ENCODE measurements at places on chromosomes 1 and 21.

DNA sequence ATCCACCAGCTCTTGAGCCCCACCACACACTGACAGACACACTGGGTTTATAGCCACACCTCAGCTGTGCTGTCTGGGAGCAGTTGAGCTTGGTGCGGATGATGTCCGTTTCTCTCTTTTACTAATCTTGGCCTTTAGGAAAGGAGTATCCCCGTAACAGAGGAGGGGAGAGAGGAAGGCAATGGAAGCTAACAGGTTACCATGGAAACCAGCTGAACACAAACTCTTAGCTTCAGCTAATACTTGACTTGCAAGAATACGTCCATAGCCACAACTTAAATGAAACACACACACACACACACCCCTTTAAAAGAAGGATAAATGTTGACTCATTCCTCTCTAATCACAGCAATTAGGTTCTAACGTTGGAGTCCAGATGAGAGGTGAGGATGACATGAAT, 28.0 kb upstream of the LRRN2 start:
- DNase-seq: no peak

DNA sequence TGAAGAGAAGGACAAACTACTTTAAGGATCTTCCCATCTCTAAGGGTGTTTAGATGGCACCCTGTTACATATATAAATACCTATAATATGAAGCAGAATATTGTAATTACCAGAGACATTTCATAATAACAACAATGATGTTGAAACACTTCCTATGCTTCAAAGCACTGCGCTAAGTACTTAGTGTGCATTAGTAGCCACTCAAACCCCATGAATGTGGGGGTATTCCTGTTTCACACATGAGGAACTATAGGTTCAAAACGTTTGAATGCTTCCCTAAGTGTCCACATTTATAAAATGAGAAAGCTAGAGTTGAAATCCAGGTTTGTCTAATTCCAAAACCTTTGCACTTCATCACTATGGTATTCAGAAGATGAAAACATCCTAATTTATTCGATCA, 18.5 kb upstream of the OR10J5 start:
- no peak for DNase-seq

DNA sequence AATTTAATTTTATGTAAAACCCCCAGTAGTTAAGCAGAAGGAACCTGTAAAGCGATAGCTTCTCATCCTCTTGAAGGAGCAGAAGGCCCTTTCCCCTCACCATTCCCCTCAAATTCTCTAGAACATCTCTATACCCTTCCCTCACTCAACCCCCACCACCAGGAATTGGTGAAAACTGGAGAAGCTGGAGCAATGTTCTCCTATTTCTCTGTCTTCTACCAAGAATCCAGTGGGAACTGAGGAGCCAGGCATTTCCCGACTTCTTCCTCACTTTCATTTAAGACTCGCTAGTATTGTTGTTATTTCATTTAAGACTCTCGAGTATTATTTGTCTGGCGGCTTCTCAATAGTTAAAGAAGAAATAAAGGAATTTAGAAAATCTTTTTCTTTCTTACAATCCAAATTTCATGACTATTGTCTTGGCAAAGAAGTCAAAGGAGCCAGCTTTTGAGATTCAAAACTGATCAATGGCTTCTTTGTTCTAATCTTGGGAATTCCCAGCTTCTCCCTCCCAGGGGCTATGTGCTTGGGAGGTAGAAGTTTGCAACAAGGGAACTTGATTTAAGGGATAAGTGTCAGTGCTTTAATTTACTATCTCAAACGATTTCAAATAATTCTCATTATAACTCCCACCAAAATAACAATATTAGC, 253.3 kb upstream of the ADGRL2 start:
- no peak for DNase-seq

DNA sequence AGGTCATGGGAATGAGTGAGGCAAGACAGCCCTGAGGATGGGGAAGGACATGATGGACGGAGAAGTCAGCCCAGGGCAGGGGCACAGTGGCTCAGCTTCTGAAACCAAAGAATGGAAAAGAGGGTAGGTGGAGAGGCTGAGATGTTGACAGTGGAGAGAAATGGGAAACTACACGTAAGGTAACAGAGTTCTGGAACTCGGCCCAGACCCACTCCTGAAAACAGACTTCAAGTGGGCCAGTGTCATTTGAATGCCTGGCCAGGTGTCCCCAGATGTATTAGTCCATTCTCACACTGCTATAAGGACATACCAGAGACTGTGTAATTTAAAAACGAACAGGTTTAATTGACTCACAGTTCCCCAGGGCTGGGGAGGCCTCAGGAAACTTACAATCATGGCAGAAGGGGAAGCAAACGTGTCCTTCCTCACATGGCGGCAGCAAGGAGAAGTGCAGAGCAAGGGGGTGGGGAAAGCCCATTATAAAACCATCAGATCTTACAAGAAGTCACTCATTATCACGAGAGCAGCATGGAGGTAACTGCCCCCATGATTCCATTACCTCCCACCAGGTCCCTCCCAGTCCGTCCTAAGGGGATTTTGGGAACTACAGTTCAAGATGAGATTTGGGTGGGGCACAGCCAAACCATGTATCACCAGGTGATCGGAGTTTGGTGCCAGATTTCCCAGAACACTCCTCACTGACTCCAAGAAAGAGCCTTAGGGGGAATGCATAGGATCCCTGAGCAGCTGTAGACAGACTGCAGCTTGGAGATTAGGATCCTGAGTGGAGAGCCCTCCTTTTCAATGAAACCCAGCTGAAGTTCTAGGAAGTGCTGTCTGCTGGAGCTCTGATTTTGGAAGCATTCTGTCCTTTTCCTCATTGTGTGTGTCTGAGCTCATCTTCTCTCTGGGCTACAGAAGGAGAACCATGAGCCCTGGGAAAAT, 40.3 kb downstream of the FHAD1 start:
- no peak for DNase-seq

- DNase-seq: no peak
Measured at GRCh38 chr1:208933984-208934525, 649.5 kb upstream of the CAMK1G start.

- DNase-seq: peak; percentile 68
Measured at GRCh38 chr1:109790735-109791494, 27.2 kb upstream of the EPS8L3 start.

GRCh38 chr1:43241413-43241836, 28.4 kb upstream of the TMEM125 start:
- no peak for DNase-seq

GRCh38 chr1:81287411-81288080, 513.2 kb upstream of the ADGRL2 start:
- no peak for DNase-seq

GRCh38 chr1:76491737-76492136, 375.5 kb upstream of the ST6GALNAC5 start:
- DNase-seq: no peak

DNA sequence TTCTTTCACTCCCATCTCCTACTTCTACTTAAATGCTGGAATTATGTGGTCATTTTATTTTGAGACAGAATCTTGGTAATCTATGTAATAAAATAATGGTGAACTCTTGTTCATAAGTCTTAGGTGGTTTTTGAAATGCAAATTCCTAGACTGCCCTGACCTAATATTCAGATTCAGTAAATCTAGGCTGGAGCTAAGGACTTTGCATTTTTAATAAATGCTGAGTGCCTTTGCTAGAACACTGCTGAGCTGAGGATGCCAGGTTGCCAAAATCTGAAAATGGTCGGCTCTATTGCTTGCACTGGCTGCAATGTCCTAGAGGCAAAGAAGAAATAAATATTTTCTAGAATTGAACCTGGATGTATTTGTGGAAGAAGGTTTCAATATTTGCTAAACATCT, 187.4 kb downstream of the HMCN1 start:
- DNase-seq: no peak

DNA sequence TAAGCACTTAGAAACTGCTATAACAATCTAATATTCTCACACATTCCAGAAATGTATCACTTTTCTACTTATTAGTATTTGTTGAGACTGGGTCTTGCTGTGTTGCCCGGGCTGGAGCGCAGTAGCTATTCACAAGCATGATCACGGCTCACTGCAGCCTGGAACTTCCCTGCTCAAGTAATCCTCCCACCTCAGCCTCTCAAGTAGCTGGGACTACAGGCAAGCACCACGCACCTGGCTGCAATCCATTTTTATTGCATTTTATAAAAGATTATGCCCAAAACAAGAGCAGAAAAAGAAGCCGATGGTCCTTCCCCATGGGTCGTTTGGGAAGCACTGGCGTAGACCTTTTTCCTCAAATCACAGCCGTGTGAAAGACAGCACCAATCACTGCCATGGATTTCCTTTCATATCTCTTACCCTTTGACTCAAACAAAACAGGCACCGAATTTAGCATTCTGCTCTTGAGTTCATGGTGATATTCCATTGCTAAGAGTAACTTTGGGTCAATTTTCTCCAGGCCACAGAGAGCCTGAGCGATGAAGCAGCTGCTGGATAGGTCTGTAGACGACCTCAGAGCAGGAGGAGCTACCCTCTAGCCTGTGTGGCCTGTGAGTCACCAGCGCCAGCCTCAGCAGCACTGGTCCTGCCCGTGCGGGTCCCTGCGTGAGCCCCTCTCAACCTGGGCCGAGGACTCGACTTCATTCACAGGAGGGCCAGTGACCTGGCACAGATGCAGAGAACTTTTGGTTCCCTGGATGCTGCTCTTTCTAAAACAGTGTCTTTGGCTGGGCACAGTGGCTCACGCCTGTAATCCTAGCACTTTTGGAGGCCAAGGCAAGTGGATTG, 80.8 kb downstream of the PIK3CD start:
- no peak for DNase-seq

GRCh38 chr1:103514920-103515503, 10.5 kb upstream of the RNPC3 start:
- no peak for DNase-seq

GRCh38 chr1:115648717-115649691, 7.2 kb downstream of the VANGL1 start:
- DNase-seq: no peak

GRCh38 chr1:231653632-231654031, 27.0 kb downstream of the DISC1 start:
- no peak for DNase-seq

- DNase-seq: no peak
Measured at GRCh38 chr1:222096883-222097282, 355.0 kb upstream of the DUSP10 start.

GRCh38 chr1:190754666-190755065, 277.0 kb upstream of the BRINP3 start:
- DNase-seq: no peak

- peak; percentile 57 for DNase-seq
Measured at GRCh38 chr1:225695578-225696337, 42.8 kb upstream of the ENAH start.

DNA sequence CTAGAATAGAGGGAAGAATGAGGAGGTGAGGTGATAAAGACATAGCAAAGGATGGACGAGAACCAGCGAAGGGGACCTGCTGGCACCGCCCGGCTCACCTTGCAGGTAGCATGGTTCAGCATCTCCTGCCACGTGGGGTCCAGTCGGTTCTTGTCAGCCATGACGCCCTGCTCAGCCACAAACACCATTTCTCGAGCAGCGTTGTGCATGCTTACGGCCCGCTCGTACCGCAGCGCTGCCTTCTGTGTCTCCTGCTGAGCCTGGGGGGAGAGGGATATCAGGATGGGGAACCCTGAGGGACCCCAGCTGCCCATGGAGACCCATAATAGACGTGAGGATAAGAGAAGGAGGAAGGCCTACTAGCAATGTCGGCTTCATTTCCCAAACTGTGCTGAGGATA, 11.4 kb downstream of the SH3BP5L start:
- DNase-seq: no peak

- DNase-seq: no peak
Measured at GRCh38 chr21:34126269-34126668, 52.9 kb downstream of the MRPS6 start.

- no peak for DNase-seq
Measured at GRCh38 chr1:51631747-51632146, 14.9 kb downstream of the OSBPL9 start.

DNA sequence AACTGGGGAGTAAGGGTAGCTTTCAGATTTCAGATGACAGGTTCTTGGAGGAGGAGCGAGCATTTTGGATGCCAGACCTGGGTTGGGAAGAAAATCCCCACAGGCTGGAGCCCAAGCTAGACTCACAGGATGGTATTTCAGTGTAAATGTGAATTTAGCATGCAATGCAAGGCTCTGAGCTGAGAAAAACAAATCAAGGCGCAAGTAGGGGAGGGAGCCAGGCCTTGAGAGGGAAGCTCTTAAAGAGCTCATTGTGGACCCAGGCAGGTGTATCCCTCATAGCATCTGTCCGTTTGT, 386.1 kb downstream of the MATN1 start:
- DNase-seq: no peak

GRCh38 chr21:14353726-14354125, 29.2 kb downstream of the HSPA13 start:
- DNase-seq: no peak

GRCh38 chr1:161727256-161727924, 6.0 kb downstream of the FCRLB start:
- DNase-seq: no peak

All from right forelimb (tissue), 1 donor.